ENCODE measurements at places on chromosomes 5 and 9.

DNA sequence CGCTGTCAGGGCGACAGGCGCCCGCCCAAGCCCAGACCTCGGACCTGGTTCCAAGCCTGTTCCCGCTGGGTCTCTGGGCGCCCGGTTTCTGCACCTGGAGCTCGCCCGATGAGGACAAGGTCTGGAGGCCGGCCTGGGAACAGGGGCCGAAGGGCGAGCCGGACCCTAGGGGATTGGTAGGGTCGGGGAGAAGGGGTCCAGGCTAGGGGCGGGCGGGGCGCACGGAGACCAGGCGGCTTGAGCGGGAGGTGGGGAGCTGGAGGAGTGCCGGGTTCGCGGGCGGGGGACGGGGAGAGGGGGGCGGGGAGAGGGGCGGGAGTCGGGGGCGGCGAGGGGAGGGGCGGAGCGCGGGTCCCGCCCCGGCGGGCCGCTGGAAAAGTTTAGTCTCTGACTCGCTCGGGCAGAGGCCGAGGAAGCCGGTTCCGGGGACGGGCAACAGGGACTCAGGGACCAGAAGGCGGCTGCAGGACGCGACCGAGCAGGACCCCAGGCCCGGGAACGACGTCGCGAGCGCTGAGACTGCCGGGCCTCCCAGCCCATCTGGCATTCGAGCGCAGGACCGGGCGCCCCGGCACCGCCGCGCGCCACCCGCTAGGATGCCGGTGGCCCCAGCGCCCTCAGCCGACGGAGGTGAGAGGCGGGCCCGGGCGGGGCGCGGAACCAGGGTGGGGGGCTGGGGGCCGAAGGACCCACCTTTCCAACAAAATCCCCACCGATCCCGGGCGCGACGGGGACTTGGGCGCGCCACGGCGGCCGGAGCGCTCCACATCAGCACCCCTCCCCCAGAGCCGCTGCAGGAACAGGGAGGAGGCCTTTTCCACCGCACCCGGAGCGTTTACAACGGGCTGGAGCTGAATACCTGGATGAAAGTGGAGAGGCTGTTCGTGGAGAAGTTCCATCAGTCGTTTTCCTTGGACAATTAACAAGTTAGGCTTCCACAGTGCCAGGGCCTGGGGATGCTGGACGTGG lies at the start of gene S1PR3:
Gene S1PR3 (plus strand): TSS at position 403 of the 969 bp plus-strand sequence. CDS start 9,733 bp downstream, outside the sequence.
- no peak for DNase-seq

- DNase-seq: no peak
Measured at GRCh38 chr9:10661994-10662393, 49.2 kb upstream of the PTPRD start.

DNA sequence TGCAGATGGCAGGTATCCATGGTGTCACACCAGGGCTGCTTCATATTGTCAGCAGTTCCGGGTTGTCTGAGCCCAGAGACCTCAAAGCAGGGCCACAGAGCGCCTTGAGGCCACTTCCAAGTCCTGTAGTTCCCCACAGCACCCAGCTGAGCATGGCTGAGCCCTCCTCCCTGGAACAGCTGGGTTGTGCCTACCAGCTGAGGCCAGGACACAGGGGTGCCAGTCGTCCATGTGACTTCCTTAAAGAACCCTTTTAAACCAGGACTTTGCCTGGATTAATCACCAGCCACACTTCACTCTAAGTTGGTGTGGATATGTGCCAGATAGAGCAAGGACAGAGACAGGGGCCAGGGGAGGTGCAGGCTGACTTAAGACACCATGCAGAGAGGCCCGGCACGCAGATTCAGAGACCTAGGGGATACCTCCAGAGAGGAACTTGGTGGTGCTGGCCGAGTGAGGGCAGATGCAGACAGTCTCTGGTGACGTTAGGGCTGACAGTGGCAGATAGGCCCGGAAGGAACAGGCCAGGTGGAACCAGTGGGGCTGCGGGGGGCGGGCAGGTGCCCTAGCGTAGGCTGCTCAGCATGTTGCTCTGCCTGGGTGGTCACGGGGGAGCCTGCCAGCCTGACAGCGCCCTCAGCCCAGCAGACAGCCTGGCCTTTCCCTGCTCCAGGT lies 142.7 kb downstream of the CACNA1B start:
- DNase-seq: no peak

DNA sequence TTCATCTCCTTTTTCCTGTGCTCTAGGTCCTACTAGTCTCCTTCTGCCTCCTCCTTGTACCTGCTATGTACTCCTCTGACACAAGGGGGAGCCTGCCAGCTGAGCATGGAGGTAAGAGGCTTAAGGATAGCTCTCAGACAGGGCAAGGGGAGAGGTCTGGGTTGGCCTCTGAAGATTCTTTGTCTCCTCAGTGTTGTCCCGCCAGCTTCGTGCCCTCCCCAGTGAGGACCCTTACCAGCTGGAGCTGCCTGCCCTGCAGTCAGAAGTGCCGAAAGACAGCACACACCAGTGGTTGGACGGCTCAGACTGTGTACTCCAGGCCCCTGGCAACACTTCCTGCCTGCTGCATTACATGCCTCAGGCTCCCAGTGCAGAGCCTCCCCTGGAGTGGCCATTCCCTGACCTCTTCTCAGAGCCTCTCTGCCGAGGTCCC lies 3.8 kb downstream of the CREB3 start:
- DNase-seq: peak; percentile 82

DNA sequence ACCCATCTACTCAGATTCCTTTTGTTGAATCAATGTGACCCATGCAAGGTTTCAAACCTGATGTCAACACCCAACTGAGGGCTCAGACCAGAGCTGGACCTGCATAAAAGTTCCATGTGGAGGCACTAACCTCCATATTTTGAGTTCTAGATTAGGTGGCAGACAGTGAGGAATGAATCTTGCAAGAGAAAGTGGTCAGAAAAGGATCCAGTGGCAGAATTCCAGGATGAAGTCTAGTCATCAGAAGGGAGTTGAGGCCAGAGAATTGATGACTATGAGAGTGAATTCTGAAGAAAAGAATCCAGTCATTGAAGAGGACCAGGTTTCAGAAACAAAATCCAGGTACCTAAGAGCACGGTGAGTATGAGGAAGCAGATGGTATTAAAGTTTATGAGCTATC lies 205.1 kb upstream of the RGMB start:
- DNase-seq: no peak

DNA sequence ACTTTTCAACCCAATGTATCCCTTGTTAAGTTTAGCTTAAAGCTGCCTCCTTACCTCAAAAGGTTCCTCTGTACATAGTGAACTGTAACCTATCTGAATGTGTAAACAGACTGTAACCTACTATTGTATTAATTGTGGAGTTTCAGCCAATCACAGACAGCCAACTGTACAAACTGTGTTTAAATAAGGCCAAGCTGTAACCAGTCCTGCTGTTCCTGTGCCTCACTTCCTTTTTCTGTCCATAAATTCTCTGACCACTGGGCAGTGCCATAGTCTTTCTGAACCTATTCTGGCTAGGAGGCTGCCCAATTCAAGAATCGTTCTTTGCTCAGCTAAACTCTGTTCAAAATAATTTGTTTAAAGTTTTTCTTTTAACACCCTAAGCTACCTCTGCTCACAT lies 74.7 kb upstream of the DAPK1 start:
- DNase-seq: no peak

DNA sequence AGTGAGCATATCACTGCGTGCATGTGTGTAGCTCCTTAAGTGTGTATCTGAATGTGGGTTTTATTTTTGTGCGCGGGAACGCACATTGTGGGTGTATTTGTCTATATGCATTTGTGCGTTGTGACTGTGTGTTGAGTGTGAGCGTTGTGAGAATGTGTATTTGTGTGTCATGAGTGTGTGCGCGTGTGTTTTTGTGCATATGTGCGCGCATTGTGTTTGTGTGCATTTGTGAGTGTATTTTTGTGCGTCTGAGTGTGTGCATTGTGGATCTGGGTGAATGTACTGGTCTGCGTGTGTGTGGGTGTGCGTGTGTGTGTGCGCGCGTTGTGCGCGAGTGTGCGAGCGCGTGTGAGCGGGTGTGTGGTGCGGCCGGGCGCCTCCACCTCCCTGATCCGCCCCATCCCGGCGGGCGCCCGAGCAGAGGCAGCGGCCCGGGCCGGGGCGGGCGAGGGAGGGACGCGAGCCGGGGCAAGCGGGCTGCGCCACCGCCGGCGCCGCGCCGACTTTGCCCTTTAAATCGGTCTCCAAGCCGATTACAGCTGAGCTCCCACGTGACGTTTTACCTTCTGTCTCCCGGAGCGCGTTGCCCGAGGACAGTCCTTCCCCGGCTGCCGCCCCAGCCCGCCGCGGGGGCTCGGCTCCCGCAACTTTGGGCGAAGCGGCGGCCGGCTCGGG lies at the start of gene RASGRF2:
Gene RASGRF2 (plus strand): TSS at position 596 of the 675 bp plus-strand sequence. CDS start 376 bp downstream, outside the sequence.
- DNase-seq: peak; percentile 60

- no peak for DNase-seq
Measured at GRCh38 chr5:5461012-5461411, 38.5 kb downstream of the ICE1 start.

GRCh38 chr9:81724242-81724889 lies 35.0 kb upstream of the TLE1 start:
- no peak for DNase-seq

GRCh38 chr5:131328536-131329285 lies 64.9 kb downstream of the CDC42SE2 start:
- no peak for DNase-seq

- DNase-seq: no peak
Measured at GRCh38 chr5:103451261-103451660, 111.3 kb downstream of the NUDT12 start.

- DNase-seq: no peak
Measured at GRCh38 chr5:93479982-93480509, 101.0 kb downstream of the NR2F1-AS1 start.

DNA sequence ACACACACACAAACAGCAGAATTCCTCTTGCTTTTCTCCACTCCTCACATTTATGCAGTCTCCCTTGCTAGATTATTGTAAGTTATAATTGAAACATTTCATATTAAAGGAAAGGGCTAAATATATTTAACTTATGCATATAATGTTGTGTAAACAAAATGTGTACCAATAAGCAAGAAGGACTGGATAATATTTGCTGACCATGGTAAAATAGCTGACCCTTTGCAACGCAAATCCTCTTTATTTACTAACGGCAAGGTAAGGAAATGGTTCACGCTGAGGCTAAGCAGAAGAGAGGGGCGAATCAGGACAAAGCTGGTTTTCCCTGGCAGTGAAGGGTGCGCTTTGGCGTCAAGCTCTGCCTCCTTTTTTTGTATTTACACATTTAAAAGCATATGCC lies 154.2 kb upstream of the IRX4 start:
- no peak for DNase-seq

GRCh38 chr9:86893811-86894490 lies 53.4 kb downstream of the GAS1 start:
- no peak for DNase-seq
